NCI-H1105 treated with DMSO at 0.1 percent for 48 hours (cell line): ENCODE measurements at places on chromosomes 12 and 14.
A peak's percentile ranks its signal among the peaks of the same experiment; 100 is the strongest.

DNA sequence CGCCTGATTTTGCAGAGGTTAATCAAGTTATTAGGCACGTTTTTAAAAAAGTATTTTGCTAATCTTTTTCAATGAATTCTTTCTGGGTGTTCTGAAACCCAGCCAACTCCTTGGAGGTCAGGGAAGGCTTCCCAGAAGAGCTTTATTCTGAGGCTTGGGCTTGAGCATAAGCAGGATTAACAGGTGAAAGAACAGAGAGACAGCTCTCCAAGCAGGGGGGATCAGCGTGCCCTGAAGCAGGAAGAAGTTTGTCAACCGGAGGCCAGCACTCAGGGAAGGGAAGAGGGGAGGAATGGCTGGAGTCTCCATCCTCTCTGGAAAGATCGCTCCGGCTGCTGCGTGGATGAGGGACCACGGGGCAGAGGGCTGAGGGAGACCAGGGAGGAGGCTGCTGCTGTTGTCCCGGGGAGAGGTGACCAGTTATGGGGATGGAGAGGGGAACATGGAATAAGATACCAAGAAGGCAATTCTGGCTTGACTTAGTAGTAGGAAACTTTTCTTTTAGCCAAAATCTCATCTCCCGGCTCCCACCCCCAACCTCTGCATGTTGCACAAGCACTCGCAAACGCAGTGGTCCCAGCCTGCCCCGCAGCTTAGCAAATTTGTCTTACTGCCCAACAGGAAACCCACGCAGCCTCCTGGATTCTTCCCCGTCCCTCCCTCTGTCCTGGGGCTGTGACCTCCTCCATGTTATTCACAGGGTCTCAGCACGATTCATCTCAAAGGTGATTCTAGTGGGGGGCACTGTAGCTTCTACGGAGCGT is 1.1 kb upstream of the SSH1 start:
- DNase-seq = peak; percentile 9

DNA sequence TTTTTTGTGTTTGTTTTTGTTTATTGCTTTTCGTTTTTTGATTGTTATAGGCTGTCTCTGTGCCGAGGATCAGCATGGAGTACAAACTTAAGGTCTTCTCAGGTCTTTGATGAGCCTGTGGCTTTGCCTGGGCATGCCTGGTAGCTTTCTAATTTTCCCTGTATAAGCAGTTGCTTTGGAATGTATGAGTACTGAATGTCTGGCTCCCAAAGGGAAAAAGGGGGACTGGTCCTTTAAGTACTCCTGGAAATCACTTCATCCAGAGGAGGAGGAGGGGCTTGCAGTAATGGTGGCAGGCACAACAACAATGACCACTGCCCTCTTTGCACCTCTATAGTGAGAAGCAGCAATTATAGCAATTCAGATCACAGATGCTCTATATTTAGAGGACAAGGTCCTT is 67.6 kb upstream of the TTC7B start:
- no peak for DNase-seq

GRCh38 chr12:45687081-45688015 is 42.2 kb upstream of the ARID2 start:
- DNase-seq = no peak

- no peak for DNase-seq
Observed at GRCh38 chr12:65634626-65635331, 189.5 kb upstream of the HMGA2 start.

DNA sequence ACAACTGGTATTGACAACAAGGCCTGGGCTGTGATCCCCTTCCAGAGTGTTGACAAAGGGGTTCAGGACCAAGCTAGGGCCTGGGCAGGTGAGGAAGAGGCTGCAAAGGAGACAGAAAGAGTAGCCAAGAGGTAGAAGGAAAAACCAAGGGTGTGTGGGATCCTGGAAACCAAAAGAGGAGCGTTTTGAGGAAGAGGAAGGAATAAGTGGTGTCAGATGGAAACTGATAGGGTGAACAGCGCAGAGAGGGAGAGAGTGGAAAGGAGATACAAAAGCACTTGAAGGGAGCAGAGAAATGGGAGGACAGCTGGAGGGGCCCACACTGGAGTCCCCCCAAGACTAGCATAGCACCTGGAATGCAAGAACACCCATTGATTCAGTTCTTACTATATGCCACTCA is 8.3 kb upstream of the HVCN1 start:
- DNase-seq = no peak

- DNase-seq = no peak
Observed at GRCh38 chr14:100577986-100578431, 9.2 kb downstream of the BEGAIN start.

DNA sequence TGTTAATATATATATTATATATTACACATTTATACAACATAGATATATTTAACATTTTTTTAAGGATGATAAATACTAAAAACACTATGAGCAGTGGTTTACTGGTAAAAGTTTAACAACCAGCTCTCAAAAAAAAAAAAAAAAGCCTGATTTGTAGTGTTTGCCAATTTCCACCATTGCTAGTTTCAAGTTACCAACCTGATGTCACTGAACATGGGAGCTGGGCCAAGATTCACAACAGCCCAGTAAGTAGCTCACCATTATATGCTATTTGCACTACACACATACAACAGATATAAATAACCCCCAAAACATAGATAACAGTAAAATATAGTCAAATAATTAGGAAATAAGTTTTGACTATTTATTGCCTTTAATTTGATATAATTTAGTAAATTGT is 28.9 kb upstream of the TMX1 start:
- peak; percentile 95 for DNase-seq

DNA sequence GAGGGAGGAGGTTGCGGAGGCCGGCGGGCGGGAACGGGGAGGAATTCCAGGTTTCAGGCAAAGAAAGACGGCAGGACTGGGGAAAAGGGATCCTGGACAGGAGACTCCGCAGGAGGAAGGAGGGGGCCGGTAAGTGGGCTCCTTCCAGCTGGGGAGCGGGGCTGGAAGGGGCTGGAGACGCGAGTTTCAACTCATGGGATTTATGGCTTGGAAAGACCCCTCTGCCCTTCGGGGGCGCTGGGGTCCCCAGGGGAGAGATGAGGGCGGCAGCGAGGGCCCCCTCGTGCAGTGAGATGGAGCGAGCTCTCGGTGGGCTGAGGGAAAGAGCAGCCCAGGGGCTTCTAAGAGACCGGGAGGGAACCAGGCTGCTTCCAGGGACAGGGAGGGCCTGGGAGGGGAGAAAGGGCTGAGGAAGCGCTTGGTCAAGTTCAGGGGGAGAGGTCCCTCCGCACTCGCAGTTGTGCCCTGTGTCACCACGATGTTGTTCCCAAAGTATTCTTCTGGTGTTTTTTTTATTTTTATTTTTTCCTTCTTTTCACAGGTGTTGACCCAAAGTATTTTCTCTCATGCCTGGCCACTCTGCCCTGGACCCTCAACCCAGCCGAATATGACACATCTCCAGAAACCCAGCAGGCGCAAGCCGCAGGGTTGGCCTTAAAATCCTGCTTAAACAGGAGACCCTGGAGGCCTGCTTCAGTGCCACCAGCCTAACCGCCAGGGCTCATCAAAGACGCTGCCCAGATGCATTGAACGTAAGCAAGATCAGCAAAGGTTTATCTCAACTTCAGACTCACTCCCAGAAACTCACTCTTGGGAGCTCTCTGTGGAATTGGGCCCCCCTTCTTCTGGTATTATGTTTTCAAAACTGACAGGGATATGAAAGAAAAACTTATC is 16.1 kb downstream of the TNFAIP2 start:
- no peak for DNase-seq

DNA sequence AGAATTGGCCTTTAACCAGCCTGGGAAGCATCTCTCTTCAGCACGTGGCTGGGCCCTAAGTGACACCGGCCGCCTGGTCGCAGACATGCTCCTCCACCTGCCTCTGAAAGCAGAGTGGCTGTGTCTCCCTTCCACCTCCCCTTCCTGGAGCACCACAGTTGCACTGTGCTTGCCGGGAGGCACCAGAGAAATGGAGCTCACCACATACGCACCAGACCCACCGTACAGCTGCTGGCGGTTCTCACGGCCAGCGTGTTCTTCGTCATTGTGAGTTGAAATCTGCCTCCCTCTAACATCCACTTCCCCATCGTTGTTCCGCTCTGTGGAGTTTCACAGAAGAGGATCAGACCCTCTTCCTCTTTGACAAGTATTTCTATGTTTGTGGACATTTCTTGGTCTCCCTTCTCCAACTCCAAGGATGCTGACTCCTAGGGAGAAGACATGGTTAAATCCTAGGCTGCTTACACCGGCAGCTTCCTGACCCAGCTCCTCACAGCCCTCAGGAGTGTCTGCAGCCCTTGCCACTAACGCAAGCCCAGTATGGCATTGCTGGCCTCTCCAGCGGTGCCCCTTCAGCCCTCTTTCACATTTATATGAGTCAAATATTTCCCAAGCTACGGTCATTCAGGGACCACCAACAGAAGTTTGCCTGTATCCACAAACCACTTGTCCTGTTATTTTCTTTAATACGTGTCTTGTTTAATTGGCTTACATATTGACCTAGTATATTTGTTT is 11.5 kb upstream of the KRT5 start:
- no peak for DNase-seq

DNA sequence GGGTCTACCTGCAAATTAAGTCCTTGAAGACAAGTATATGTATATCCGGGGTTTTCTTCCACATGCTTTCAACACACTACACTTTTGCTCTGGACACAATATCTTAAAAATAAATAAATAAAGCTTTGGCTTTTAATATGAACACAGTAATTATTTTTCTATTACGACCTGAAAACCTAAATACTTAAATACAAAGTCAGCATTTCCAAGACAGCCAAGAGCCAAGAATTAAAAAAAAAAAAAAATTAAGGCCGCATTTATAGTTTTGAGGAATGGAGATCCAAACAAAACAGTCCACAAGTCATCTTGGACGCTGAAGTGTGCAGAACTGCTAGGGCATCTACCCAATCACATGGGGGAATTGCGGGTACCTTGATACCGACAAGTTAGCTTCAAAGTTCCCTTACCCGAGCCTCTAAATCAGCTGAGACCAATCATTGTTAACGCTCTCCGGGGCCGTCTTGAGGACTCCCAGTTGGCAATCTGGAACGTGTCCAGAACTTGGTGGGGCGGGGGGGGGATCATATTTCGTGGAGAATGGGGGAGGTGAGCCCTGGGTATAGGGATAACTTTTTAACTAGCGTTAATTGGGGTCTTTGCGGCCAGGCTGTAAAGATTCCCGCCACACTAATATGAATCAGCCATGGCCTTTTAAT is 731 bp upstream of the PCNX4 start:
- peak; percentile 88 for DNase-seq

DNA sequence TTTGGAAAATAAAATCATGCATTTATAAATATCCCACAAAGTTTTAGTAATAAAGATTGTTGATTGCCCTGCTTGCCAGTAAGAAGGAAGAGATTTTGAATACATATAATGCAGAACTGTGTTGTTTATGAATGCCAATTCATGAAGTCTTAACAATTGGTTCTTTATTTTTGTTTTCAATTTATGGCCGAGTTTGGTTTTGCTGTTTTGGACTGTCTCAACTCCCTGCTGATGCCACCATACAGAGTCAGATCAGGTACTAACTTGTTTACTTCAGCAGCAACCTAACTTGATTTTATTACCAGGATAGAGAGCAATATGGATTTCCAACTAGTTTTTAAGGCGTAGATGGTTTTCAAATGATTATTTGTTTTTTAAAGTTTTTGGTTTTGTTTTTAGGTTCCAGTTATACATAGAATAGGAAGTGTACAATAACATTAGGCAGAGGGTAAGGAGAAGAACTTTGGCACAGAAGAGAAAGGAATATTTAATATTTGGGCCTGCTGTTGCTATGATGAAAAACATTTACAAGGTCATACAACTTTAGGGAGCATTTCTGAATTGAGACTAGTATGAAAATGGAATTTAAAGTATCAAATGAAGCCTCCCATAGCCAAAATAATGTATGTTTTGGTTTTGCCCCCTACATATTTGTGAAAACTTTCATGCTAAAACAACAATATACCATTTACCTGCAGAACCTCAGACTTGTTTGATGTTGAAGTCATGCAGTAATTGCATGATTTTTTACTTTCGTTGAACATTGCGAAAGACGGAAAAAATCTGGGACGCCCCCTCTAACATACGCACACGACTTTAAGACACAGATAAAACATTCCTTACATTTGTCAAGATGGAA is 904 bp upstream of the FAM177A1 start:
- DNase-seq = no peak

DNA sequence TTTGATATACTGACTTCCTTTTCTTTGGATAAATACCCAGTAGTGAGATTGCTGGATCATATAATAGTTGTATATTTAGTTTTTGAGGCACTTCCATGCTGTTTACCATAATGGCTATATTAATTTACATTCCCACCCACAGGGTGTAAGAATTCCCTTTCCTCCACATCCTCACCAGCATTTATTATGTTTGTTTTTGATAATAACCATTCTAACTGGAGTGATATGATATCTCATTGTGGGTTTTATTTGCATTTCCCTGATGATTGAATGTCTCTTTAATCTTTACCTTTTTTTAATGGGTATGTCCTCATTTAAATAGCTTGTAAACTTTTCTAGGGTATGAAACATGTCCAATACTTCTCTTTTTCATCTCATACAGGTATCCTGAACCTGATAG is 11.6 kb upstream of the SAV1 start:
- no peak for DNase-seq

GRCh38 chr12:107779077-107779831 is 4.8 kb downstream of the ASCL4 start:
- DNase-seq = no peak

DNA sequence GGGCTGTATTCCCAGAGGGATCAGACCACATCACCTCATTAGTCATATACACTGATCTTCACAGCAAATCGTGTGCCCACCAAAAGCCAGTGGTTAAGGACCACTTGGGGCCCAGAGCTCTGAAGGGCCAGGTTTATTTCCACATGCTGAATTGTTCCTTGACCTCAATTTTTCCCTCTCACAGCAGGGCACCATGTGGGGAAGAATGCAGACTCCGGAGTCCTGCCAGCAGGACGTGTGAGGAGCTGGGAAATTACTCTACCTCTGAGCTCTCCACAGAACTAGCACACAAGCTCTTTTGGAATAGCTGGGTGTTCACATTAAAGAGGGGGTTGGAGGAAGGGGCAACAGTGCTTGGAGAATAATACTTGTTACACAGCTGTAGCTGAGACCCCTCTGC is 57.6 kb upstream of the SEL1L start:
- DNase-seq = no peak

DNA sequence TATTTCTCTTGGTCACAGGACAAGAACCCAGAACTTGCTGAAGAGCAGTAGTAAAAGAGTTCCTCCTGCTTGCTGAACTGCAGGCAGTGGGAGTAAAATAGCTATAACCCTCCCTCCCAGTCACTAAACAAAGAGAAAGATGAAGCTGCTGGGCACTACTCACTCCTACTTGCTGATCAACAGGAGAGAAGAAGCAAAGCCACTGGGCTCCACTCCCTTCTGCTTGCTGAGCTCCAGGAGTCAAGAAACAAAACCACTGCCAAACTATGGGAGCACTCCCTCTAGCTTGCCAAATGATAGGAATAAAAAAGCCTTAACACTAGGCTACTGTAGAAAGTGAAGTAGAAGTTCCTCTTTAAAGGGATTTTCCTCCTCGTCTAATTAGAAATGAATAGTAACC is 155.3 kb downstream of the RASSF9 start:
- no peak for DNase-seq

GRCh38 chr14:22546722-22547071 is 42.3 kb downstream of the DAD1 start:
- no peak for DNase-seq
